ENCODE measurements at places on chromosomes 2 and 18.
A peak's percentile ranks its signal among the peaks of the same experiment; 100 is the strongest.

DNA sequence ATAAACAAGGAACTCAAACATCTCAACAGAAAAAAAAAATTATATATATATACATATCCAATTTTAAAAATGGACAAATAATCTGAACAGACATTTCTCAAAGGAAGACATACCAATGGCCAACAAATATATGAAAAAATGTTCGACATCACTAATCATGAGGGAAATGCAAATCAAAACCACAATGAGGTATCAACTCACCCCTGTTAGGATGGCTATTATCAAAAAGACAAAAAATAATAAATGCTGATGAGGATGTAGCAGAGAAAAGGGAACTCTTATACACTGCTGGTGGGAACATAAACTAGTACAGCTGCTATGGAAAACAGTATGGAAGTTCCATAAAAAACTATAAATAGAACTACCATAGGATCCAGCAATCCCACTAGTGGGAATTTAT is 46.1 kb downstream of the CLASP1 start:
- DNase-seq, result no peak

GRCh38 chr2:143110758-143111428 is 18.3 kb upstream of the ARHGAP15 start:
- DNase-seq, result peak; percentile 52

DNA sequence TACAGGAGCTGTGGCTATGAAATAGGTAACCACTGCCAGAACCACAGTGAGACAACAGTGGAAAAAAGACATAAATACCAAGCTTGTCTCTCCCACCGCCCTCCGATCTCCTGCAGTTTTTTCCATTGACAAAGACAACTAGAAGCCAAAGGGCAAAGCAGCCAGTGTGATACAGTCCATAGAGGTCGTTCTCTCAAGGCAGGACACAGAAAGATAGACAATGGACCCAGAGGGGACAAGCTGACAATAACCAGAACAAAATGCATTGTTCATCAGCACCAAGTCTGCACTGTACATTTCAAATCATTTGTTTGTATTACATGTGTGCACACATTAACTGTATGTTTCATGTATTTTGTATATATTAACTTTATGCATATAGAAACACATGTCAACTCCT is 233.0 kb upstream of the NOL4 start:
- no peak for DNase-seq

GRCh38 chr2:133438026-133438425 is 130.2 kb downstream of the NCKAP5 start:
- no peak for DNase-seq

GRCh38 chr2:8514796-8515758 is 166.8 kb upstream of the ID2 start:
- no peak for DNase-seq

DNA sequence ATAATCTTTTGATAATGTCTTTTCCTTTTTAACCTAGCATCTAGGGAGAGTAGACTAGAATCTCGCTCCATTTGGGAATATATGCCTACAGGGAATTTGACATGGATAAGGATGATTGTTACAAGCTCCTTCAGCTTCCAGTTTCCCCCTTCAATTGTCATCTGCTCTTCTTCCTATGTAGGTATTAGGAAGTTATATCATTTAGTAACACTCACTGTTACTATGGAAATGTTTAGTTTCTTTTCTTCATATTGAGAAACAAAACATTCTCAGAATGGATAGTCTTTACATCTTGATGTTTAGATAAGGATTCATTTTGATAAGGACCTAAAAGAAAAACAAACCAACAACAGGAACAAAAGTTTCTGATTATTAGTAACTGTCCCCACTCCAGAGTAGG is 127.6 kb downstream of the PHLPP1 start:
- no peak for DNase-seq

DNA sequence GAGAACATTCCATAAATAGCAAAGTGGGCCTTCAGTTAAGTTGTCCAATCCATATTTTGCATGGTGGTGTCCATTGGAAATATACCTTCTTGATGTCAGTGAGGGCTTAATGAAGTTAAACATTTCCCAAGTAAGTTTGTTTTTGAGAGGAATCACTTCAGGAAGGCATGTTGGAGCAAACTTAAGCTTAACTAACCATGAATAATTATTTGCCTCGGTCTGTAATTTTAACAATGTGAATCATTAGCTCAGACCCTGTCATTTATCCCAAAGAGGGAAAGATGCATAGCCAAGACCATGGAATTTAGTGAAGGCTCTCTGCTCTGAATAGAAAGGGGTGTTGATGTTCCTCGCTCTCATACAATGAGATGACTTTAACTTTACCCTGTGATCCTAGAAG is 47.4 kb downstream of the SPATS2L start:
- no peak for DNase-seq
